ENCODE measurements at places on chromosomes 13 and 19.

GRCh38 chr19:3135961-3136683 is at the start of gene GNA15:
TSS of gene GNA15 (plus strand) at chr19:3136033. CDS start at chr19:3136451, 418 bp downstream.
- no peak for DNase-seq

DNA sequence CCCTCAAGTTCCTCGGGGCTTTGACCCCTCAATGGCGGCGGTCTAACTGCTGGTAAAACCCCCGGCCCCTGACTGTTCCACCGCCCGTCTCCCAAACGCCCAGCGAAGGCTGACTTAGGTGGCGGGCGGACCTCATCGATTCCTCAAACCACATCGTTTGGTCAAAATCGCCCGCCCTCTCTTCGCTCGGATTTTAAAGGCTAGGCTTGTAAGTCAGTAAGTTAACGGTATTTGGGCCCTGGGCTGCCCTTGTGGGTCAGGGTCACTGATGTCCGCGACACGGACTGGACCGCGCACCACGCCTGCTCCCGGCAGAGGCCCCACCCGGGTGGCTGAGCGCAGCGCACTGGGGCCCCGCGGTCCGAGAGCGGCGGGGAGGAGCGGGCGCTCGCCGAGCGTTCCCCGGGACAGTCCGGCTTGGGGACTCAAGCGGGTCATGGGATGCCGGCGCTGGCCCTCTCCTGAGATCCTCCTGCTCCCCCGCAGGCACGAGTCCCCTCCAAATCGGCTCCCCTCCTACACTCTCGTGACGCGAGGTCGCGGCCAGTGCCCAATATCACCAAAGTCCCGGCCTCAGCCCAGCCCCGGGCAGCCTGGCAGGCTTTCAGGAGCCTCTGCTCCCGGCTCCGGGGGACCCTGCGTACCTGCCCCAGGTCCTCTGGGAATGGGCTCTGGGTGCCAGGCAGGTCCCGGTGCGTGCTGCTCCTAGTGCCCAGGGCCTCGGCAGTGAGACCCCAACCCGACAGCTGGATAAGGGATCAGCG is 1.0 kb downstream of the FLT1 start:
- DNase-seq, result no peak

- no peak for DNase-seq
Observed at GRCh38 chr13:54029720-54030119, 1001.1 kb downstream of the OLFM4 start.

DNA sequence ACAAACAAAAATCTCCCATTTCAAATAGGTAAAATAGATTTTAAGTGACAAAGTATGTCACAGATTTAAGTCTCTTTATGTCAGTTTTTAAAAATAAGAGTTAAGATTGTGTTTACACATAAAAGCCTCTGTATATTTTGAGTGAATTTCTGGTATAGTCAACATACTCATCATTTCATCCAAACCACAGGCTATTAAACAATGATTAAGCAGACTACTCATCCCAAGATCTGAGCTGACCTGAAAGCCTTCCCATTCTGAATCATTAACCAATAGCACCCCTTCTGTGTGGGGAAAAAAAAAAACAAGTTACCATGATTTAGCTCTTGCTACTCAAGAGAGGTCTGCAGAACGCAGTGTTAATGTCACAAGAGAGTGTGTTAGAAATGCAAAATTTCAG is 284.4 kb upstream of the NBEA start:
- DNase-seq, result no peak

DNA sequence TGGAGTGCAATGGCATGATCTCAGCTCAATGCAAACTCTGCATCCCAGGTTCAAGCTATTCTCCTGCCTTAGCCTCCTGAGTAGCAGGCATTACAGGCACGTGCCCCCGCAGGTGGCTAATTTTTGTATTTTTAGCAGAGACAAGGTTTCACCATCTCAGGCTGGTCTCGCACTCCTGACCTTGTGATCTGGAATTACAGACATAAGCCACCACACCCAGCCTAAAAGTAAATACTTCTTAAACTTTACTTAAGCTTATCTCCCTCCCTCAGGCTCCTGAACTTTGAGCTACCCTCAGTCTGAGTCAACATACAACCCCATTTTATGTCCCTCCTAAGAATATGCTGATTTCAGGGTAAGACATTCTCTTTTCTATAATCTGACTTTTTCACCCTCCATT is 66.1 kb downstream of the ZNF486 start:
- DNase-seq, result no peak

DNA sequence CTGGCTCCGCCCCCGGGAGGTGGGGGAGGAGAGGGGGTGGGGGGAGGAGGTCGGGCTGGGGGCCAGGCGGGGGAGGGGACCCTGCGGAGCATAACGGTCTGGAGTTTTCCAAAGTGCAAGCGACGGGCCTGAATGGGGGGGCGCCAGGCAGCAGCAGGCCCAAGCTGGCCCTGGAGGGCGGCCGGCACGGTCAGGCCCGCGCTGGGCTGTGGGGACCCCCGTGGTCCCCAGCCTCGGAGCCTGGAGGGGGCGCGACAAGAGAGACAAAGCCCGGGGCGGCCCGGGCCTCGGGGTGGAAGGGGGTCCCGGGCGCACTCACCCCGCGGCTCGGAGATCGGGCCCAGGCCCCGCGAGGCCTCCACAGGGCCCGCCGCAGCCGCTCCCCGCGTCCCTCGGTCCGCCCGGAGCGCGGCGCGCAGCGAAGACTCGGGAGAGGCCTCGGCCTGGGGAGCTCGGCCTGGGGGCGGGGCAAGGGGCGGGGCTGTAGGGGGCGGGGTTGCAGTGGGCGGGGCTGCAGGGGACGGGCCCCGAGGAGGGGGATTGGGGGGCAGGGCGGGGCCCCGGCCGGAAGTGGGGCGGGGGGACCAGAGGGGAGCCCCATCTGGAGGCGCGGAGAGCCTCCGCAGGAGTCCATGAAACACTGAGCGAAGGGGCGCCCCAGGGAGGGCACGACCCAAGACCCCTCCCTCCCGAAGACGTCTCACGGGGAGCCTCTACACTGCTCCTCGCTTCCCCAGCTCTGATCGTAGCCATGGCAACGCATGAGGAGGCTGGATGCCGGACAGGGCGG is 47.6 kb downstream of the PTPRS start:
- peak; percentile 87 for DNase-seq

GRCh38 chr13:102038787-102039186 is 363.1 kb downstream of the FGF14 start:
- DNase-seq, result no peak

- peak; percentile 50 for DNase-seq
Observed at GRCh38 chr13:50531917-50532899, 311.3 kb downstream of the DLEU7 start.

- no peak for DNase-seq
Observed at GRCh38 chr19:46828484-46828883, 22.2 kb downstream of the AP2S1 start.

GRCh38 chr13:44768775-44769581 is 192.8 kb upstream of the TSC22D1 start:
- DNase-seq, result no peak
